SW 1271 (cell line): ENCODE measurements at places on chromosomes 3 and 15.

DNA sequence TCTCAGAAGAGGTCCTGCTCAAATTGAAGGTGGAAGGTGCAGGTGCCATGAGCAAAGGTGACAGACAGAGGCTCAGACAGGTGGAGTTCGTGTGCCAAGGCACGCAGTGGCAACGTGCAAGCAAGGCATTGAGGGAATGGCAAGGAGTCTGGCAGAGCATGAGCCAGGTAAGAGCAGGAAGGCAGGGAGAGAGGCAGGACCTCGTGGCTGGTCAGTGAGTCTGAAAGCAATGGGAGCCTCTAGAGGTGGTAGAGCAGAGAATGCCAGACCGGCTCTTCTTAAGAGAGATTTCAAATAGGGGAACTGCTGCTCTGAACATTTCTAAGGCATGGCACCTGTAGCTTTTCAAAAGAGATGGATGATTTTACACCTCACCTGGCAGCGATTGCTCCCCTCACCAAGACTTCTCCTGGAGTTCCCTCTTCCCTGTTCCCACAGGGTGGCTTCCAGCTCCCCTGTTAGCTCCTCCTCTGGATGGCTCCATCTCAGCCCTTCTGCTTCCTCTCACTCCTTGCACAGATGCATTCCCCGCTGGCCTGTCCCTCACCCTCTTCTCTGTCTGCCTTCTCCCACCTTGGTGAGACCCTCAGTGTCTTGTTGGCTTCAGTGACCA is 2.7 kb downstream of the MYO5C start:
- no peak for DNase-seq

DNA sequence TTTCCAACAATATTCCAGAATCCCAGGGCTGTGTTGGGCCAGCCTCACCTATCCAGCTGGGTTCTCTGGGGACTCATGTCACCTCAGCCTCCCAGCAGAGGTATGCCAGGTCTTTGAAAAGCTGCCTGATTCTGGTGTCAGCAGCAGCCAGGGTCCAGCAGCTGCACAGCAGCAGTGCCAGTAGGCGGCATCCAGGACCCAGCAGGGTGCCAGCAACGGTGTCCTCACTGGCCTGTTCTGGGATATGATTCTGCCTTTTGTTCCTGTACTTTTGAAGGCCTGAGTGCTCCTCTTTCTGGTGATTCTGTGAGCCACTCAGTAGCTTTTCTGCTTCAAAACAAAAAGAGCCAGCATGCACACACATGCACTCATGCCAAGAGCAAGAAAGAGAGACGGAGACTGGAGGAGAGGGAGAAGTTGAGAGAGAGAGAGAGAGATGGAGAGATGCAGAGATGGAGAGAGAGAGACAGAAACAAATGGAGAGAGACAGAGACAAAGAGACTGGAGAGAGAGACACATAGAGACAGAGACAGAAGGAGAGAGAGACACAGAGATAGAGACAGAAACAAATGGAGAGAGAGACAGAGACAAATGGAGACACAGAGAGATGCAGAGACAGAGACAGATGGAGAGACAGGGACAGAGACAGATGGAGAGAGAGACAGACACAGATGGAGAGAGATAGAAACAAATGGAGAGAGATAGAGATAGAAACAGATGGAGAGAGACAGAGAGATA is 205.7 kb downstream of the UACA start:
- DNase-seq, result no peak

DNA sequence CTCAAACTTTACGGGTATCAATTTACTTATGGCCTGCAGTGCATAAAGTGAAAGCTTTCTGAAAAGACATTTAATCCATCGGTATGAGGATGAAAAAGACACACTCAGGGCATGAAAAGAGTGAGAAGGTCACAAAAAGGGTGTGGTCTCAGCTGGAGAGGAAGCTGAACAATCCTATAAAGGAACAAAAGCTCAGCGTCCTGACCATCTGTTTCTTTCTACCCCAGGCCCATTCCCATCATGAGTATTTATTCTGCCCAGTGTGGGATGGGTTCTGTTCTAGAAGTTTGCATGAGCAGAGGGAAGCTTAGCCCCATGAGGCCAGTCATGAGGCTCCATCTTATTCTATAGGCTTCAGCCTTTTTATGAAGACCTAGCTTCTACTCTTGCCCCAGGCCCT is 144.6 kb downstream of the LPP start:
- no peak for DNase-seq

DNA sequence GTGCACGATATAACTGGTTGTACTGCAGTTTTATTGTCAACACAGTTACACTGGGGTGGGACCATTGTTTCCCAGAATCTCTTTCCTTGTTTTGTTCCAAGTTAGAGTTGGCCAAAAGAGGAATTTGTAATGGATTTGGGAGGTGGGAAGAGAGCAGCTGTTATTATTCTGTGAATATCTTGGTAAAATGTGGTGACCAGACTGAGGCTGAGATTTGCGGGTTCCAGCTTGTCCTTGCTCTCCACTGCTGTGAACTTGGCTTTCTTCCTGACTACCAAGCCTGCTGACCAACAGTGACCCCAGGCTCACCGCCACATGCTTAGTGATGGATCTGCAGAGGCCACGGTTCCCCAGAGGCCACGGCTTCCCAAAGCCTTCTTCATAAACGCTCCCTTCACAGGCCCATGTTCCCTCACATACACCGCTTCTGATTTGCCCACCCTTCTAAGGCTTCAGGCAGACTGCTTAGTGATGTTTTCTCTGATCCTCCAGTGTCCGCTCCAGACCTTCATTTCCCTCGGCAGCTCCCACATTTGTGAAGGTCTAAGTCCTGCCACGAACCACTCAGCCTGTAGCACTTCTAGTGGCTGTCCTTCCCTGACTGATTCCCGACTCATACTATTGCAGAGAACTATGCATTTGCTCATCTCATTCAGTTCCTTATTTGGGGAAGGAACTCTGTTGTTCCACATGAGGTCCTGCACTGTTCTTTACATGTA is 525.5 kb upstream of the RGMA start:
- no peak for DNase-seq
